ENCODE measurements at places on chromosomes 11 and 22.

GRCh38 chr22:46071451-46072109, 78.7 kb upstream of the PPARA start:
- DNase-seq: peak; percentile 44

DNA sequence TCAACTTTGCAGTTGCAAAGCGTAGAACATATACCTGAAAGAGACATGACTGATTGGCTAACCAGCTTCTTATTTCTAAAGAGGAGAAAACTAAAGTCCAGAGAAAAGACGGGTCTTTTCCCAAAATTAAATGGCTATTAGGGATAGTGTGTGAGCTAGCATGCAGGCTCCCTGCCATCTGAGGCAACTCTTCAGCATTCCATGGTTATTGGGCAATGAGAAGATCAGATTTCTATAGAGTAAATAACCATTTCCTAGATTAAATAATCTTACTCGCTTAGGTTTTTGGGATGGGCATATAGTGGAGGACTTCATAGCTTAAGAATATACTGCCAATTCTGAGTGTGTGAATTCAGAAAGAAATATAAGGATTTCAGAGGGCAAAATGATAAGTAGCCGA, 95.0 kb downstream of the PDHX start:
- DNase-seq: no peak

DNA sequence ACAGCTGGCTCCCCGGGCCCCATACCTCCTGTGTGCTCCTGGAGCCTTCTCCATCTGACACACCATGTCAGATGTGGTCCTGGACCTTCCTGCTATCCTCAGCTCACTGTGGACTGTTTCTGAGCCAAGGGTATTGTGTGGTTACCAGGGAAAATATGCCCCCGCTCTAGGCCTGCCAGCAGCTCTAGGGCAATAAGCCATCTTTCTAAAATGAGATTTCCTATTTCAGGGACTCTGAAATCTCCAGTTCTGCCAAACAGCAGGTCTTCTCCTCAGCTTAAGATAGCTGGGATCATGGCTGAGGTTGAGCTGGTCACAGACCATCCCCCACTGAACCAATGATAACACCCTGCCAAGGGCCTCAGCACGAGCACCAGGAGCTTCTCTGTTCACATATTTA, 227.6 kb downstream of the ST3GAL4 start:
- no peak for DNase-seq

- no peak for DNase-seq
These were observed 331.8 kb downstream of the FAT3 start for GRCh38 chr11:92556431-92556830.

GRCh38 chr11:45210846-45211245, 64.4 kb downstream of the PRDM11 start:
- no peak for DNase-seq

DNA sequence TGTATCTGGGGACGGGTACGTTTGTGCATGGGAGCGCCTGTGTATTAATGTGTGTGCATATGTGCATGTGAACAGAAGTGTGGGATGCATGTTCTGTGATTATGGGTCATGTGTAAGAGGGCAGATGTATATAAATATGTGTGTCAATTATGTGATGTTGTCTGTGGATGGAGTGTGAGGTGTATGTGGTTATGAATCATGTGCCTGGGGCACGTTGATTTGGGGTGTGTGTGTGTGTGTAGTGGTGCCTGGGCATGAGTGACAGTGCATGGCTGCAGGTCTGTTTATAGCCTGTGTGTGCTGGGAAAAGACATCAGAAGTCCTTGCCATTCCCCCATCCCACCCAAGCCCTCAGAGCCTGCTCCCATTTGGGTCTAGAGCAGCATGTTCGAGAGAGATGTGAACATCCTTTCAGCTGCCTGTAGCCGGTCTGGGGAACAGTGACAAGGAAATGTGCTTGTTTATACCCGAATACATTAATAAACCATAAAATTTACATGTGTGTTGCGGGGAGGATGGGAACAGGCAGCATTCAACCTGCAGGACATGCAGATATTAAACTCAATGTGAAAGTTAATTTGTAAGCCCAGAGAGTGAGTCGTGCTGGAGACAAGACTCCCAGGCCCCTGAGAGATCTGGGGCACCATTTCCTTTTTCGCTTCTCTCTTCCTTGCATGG, 129.0 kb downstream of the NECTIN1 start:
- DNase-seq: no peak

GRCh38 chr11:8258289-8258688, 5.4 kb downstream of the LMO1 start:
- DNase-seq: no peak

DNA sequence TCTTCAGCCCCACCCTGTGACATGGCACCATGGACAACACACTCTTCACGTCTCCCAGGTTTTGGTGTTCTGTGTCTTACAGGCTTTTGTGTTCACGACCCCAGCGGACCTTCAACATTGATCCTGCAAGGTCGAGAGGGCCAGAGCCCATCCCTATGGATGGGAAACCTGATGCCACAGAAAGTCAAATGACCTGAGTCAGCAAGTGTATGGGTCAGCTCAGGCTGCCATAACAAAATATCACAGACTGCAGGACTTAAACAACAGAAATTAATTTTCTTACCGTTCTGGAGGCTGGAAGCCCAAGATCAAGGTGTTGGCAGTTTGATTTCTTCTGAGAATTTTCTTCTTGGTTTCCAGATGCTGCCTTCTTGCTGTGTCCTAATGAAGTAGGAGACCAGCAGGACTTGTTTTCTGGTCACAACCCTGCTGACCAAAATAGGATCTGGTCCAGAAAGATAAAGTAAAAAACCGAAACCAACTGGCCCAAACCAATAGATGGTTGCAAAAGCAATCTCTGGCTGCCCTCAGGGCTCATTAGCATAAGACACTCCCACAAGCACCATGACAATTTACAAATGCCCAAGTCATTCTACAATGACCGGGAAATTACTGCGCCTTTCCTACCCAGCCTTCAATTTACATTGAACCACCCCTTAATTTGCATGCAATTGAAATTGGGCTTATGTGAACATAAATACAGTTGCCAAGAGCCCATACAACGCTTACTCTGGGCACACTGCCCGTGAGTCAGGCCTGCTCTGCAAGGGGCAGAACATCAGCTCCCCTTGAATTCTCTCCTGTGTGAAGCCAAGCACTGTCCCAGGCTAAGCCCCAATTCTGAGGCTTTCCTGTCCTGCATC, 113.9 kb downstream of the RPS6KA4 start:
- no peak for DNase-seq

GRCh38 chr11:85086504-85087284, 540.5 kb downstream of the DLG2 start:
- DNase-seq: no peak

- DNase-seq: no peak
These were observed 23.8 kb upstream of the FZD4 start for GRCh38 chr11:86978756-86979608.

- no peak for DNase-seq
These were observed 28.4 kb upstream of the PAMR1 start for GRCh38 chr11:35553831-35554230.

- DNase-seq: no peak
These were observed 63.6 kb downstream of the FDX1 start for GRCh38 chr11:110493346-110493745.

GRCh38 chr22:47802421-47802820, 1040.0 kb downstream of the TBC1D22A start:
- no peak for DNase-seq

DNA sequence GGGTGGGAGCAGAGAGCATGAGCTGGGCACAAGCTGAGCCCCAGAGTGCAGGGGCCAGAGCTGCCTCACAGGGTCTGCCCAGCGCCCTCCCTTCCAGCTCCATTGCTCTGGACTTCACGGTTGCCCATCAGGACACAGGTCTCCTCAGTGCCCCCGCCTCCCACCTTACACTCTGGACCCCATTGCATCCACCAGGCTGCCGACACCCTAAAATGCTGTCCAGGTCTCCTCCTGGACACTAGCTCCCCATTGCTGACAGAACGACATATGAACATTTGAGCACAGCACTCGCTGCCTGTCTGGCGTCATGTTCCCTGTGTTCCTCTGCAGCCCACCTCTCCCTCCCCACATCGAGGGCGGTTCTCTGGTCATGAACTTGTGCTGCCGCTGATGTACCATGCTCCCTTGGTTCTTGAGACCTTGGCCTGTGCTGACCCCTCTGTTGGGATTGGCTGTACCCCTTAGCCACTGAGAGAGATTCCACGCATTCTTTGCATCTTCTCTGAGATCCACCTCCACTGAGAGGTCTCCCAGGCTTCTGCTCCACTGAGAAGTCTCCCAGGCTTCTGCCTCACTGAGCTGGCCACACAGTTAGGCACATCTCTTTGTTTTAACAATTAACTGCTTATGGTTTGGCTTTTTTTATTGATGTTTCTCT, 34.2 kb upstream of the NECTIN1 start:
- no peak for DNase-seq

- no peak for DNase-seq
These were observed 32.9 kb downstream of the LRRC32 start for GRCh38 chr11:76637491-76638269.

- DNase-seq: no peak
These were observed 221.2 kb upstream of the PLET1 start for GRCh38 chr11:112481893-112482292.

DNA sequence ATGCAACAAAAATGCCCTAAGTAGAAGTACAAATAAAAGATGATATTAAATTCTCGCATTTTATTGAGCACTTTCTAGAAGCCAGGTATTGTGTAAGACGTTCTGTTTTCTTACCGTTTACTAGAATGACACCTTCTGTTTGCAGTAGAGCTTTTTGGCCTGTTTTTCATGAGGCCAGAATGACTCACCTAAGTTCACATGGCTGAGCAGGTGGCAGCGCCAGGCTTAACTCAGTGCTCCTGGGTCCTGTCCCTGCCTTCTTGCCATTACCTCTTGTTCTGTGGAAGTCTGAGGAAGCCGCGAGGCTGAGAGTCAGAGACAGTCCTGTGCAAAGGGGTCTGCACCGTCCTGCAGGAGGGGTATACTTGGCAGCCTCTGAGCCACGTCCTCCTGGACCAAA, 113.8 kb downstream of the ATXN10 start:
- no peak for DNase-seq

GRCh38 chr22:18978506-18978905, 42.4 kb upstream of the PRODH start:
- no peak for DNase-seq

GRCh38 chr11:121930004-121930965, 185.7 kb downstream of the BLID start:
- no peak for DNase-seq

GRCh38 chr11:69707176-69707575, 3.4 kb upstream of the FGF19 start:
- no peak for DNase-seq

DNA sequence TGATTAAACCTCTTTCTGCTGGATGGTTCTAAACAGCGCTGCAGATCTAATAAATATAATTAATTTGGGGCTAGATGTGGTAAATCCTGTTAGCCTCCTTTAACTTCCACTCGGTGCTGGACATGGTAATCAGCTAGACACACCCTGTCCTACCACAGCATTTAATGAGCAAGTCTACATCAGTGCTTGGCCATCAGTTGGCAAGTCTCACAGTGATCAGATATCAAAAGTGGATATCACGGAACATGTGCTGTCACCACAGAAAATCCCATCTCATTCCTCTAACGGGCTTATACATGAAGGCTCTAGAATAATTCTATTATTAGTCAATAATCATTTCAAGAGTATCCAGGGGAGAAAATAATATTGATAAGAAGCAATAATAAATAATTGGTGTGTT, 5.6 kb upstream of the USP28 start:
- no peak for DNase-seq

DNA sequence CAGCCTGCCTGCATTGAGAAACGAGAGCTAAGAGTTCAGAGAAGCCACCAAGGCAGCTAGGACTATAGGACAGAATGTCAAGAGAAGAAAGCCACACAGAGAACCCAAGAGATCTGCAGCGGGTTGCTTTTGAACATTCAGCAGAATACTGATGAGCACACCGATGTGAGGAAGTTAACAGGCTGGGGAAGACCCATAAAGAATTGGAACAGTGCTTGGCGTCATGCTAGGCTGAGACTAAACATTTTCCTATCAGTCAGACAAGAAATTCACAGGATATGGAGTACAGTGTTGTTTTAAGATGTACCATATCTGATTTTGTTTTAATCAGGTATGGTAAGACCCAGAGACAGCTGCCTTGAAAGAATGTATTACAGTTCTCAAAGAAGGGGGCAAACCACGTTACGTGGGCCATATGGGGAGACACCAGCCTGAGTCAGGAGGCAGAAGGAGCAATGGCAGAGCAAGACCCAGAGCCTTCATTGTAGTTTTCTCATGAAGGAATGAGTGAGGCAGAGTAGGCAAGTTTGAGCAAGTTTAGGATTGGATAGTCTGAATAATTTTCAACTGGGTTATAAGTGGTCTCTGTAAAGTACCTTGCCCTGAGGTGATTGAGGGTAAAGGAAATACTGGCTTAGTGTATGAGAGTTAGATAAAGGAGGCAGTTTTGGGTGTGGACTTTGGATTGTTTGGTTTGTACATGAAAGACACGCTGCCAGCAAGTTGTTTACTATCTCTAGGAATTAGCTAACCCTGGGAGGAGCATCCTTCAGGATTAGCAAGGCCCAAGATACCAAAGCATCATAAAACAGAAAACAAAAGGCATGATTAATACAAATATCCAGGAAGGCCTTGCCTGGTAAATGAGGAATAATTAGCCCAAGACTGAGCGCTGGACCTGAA, 14.3 kb downstream of the LRRC75B start:
- no peak for DNase-seq

GRCh38 chr22:25494774-25495173, 69.7 kb upstream of the GRK3 start:
- no peak for DNase-seq

GRCh38 chr11:102306048-102306597, 11.2 kb upstream of the BIRC3 start:
- no peak for DNase-seq

- no peak for DNase-seq
These were observed 1.4 kb upstream of the CPT1A start for GRCh38 chr11:68843052-68843561.

GRCh38 chr11:79950172-79950571, 509.3 kb upstream of the TENM4 start:
- DNase-seq: no peak

GRCh38 chr11:19980957-19981669, 179.2 kb downstream of the DBX1 start:
- no peak for DNase-seq

DNA sequence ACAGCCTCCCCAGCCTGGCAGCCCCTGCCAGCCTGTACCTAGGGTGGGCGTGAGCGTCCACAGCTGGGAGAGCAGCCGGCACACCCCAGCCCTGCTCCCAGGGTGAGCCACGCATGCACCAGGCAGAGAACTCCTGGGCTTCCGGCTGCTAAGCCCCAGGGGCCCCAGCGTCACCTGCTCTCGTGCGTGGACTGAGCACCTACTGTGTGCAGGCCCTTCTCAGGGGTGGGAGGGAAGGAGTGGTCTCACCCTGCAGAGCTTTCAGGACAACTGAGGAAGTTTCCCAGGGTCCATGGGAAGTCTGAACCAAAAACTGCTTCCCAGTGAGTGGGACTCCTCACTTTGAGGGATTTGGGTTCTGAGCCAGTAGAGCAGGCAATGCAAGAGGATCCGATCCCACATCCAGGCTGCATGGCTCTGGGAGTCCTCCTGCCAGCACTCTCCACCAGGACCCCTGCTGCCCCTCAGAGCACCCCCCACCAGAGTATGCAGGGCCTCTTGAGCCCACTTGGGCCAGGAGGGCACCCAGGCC, 47.1 kb upstream of the PRODH start:
- DNase-seq: no peak

All from activated T-cell treated with anti-CD3 and anti-CD28 coated beads for 1 hour (primary cell).